Skin of body (tissue), 3 donors: ENCODE measurements at places on chromosomes 2 and 18.
A peak's percentile ranks its signal among the peaks of the same experiment; 100 is the strongest.

DNA sequence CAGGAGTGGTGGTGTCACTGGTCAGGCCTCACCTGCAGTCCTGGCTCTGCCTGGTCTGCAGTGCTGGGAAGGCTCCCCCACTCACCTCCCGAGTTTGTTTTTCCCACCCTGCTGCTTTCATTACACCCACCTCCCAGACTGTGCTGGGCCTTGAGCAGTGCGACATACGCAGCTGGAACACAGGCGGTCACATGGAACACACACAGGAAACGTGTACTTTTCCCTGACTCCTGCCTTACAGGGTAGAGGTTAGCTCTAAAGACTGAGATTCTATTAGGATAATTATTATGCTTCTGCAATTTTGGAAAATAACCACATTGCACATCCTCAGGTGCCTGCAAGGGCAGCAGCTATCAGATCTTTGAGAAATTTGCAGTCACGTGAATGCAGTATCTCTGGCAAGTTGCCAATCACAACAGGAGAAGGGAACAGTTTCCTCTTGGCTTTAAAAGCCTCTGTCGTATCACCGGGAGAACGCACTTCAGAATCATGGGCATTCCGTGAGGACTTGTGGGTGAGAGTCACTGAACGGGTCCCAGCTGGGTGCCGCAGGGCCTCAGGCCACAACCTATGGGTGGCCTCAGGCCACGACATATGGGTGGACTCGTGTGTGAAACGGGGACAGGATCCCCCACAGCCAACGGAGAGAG, 136.5 kb downstream of the ZNF236 start:
- DNase-seq = no peak

GRCh38 chr2:143356736-143357446, 227.7 kb downstream of the ARHGAP15 start:
- DNase-seq = no peak

GRCh38 chr2:189521699-189522434, 58.7 kb downstream of the SLC40A1 start:
- no peak for DNase-seq

GRCh38 chr2:56531668-56532420, 348.1 kb downstream of the CCDC85A start:
- DNase-seq = no peak

DNA sequence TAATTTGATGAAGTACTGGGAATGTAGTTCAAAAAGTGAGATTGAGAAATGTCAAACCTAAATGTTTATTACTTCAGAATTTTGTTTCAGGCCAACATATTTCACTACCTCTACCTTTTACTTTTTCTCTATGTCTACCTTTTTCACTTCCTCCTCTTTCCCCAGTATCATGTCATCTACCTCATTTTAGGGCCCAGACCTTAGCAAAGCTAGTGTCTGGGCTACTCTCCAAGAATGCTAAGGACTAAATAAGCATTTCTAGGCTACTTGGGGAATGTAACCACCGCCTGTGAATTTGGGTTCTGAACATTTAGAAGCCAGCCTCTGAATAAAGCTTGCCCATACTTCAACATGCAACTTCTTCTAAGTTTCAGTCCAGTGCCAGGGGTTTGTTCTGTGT, 330.4 kb downstream of the SLC4A3 start:
- DNase-seq = no peak

DNA sequence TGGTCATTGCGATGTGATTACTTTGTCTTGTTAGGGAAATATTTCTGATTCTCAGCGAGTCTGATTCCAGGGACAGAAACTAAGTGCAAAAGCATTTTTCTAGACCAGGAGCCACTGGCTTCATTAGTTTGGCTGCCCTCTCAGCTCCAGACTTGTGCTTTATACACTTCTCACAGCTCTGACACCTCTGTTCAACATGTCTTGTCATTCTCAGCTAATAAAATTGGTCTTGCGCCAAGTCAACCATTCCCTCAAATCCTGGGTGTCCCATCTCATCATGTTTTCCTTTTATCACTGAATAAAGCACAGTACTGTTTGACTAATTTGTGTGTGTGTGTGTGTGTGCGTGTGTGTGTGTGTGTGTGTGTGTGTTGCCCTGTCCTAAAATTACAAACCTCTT, 215.5 kb upstream of the EPHA4 start:
- no peak for DNase-seq

GRCh38 chr2:169452080-169452479, 27.2 kb upstream of the BBS5 start:
- no peak for DNase-seq

DNA sequence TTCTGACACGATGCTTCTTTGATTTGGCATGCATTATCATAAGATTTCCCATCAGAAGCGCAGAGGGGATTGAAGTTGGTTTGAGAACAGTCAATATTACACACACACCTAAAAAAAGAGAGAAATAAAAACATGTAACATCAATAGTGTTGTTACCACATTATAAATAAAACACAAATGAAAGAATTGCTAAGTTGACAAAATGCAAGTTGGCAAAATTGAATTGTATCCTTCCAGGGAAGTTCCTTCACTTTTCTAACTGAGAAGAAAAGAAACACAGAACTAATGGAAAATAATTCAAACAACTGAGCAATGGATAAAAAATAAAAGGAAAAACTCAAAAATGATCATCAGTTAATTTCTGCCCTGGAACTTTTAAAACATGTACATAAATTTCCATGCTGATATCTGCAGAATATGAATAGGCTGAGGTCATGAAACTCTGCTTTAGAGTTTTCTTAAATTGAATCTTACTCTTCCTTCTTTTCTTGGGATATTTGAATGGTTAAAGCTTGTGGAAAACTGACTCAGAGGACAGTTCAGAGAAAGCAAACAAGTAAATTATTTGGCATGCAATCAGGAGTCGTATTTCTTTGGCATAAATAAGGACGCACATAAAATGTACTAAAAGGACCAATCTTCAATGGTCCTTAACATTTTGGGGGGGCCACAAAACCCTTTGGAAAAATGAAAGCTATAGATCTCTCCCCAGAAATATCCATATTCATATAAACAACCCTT, 152.4 kb upstream of the CAVIN2 start:
- no peak for DNase-seq

DNA sequence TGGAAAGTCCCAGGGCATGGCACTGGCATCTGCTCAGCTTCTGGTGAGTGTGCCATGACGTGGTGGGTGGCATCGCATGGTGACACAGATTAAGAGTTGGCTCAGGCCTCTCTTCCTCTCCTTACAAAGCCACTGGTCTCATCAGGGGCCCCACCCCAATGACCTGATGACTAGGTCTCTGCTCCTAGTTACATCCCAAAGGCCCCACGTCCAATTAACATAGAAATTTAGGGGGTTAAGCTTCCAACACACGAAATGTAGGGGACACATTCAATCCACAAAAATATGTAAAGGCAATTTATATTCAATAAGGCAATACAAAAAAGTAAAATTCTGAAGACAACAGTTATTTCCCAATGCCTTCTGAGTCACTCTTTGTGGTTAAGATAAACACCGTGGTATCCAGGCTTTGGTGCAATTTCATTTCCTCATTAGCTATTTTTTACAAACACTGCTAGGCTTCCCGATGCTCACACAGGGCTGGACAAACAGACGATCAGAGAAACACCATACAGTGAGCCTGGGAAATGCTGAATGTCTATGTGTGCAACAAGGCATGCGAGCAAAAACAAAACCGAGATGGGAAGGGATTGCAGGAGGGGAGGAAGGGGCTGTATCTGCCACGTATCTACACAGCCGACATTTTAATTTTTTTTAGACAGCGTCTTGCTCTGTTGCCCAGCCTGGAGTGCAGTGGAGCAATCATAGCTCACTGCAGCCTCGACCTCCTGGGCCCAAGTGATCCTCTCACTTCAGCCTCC, 67.2 kb downstream of the MBP start:
- DNase-seq = no peak

GRCh38 chr2:70896765-70897202, 38.9 kb upstream of the ATP6V1B1 start:
- no peak for DNase-seq

DNA sequence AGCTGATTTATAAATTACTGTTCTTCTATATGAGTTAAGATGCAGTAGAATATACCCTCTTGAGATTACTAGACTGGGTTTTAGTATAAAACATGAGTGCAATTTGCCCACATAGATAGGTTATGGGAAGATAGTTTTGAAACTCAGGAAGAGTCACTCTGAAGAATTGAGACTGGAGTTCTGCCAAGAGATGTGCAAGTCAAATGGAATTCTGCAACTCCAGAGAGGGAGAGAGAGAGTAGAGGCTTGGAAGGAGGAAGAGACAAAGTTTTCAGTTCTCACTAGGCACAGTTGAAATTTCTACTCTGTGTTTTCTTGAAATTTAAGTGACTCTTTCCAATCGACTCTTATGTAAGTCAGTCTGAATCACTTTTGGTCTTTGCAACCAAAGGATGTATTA, 878.8 kb downstream of the TSN start:
- DNase-seq = peak; percentile 72

GRCh38 chr2:237520290-237520689, 33.2 kb downstream of the MLPH start:
- no peak for DNase-seq

GRCh38 chr2:120531365-120531764, 185.4 kb downstream of the INHBB start:
- DNase-seq = no peak

GRCh38 chr2:200042102-200042735, 86.8 kb downstream of the MAIP1 start:
- no peak for DNase-seq

DNA sequence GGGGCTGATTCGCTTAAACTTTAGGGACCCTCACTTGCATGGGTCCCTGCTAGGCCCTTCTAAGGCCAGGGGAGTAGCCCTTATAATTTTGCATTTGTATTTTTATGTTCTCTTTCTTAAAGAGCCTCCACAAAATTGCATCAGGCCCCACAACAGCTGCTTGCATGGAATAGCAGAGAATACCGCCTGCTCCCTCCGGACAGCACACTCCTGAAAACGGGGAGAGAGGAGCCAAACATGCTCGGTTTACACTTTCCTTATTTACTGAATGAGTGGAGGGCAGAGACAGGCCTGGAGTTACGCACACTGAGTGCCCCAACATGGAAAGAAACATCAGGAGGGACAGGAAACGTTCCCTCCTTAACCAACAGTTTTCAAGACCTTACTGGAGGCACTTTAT, 132.2 kb downstream of the ANTXR1 start:
- DNase-seq = peak; percentile 10

- DNase-seq = no peak
Observed at GRCh38 chr2:85505551-85506238, 33.3 kb upstream of the MAT2A start.

GRCh38 chr2:241617431-241618154, 19.4 kb downstream of the THAP4 start:
- DNase-seq = no peak

GRCh38 chr18:39389800-39390379, 1824.3 kb upstream of the CELF4 start:
- no peak for DNase-seq
